ENCODE measurements at places on chromosomes 16 and 17.

DNA sequence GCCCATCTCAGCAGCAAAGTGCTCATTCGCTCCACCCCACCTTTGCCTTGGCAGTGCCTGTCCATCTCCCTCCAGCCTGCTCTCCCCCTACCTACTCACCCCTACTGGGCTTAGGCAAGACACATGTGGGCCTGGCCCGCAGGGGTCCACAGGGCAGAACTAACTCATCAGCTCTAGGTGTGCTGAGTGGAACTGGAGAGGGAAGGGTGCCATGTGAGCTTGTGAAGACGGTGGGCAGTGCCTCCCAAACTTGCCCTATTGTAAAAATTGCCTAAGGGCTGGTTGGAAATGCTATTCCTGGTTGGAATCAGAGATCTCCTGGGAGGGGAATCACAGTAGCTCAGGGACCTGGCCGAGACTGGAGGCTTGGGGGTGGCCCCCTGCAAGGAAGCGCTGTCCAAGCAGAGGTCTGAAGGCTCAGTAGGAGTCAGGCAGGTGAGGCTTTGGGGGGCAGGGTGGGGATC, 29.1 kb upstream of the TNS4 start:
- DNase-seq = no peak

GRCh38 chr16:79172976-79173500, 427.5 kb downstream of the MAF start:
- no peak for DNase-seq

DNA sequence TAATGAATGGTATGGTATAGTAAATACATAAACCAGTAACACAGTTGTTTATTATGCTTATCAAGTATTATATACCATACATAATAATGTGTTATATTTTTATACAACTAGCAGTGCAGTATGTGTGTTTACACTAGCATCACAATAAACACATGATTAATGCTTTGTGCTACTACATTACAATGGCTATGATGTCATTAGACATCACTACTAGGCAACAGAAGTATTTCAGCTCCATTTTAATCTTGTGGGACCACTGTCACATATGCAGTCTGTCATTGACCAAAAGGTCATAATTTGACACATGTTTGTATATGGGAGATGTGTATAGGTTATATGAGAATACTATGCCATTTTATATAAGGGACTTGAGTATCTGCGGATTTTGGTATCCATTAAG, 32.7 kb downstream of the TRIM37 start:
- no peak for DNase-seq

GRCh38 chr16:18803569-18804462, 2.5 kb upstream of the ARL6IP1 start:
- no peak for DNase-seq

GRCh38 chr17:64150237-64151015, 20.5 kb upstream of the ERN1 start:
- DNase-seq = no peak

DNA sequence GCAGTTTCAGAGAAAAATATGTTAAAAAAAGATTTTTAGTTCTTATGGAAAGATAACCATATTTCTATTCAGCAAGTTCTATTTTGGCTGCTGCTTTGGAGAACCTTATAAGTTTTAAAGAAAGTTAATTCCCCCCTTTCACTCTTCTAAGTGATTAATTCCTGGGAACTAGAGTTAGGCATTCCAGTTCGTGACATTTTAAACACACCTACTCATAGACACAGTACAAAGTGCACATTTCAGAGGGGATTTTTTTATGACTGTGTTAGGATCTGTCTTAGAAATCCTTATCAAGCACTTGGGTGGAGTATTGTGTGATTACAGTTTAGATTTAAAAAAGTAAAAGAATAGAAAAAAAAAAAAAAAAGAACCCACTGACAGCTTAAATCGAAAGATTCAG, 3.5 kb upstream of the CDH11 start:
- no peak for DNase-seq

DNA sequence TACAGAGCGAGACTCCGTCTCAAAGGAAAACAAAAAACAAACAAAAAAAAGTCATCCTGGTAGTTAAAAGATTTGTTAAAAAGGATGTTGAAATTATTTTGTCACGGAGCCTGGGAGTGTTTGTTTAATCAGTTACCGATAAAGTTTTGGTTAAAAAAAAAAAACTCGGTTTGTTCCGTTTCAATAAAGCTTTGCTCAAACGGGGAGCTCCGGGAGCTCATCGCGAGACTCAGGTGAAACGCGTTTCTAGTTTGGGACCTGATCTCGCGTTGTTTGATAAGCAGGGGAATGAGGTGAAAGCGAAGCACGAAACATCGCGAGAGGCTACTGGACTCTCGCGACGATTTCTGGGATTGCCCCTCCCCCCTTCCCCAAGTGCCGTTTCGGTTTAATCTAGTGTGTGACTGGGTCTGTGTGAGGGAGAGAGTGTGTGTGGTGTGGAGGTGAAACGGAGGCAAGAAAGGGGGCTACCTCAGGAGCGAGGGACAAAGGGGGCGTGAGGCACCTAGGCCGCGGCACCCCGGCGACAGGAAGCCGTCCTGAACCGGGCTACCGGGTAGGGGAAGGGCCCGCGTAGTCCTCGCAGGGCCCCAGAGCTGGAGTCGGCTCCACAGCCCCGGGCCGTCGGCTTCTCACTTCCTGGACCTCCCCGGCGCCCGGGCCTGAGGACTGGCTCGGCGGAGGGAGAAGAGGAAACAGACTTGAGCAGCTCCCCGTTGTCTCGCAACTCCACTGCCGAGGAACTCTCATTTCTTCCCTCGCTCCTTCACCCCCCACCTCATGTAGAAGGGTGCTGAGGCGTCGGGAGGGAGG, at the start of gene CDK12:
Gene CDK12, plus strand, starts transcription at position 374 of the 813 bp plus-strand sequence. CDS start 586 bp downstream, outside the sequence.
- peak; percentile 92 for DNase-seq

- DNase-seq = no peak
Observed at GRCh38 chr17:37830151-37830993, 85.5 kb upstream of the HNF1B start.

DNA sequence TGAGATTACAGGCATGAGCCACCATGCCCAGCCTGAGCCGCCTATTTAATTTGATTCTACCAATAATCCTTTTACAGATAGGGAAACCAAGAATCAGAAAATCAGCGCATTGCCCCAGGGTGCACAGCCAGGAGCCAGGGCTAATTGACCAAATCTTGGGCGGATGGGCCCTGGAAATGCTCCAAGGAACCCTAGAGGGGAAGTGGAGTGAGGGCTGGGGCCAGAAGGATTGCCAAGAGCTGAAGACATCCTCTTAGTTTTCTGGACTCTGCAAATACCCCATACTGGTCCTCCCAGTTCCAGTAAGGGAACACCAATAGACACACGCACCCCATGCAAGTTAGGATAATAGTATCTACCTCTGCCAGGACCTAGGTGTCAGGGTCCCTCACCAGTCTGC, 3.8 kb downstream of the FHOD1 start:
- DNase-seq = no peak

- DNase-seq = no peak
Observed at GRCh38 chr16:73056448-73056847, 8.5 kb upstream of the ZFHX3 start.

- no peak for DNase-seq
Observed at GRCh38 chr17:37037590-37038155, 88.9 kb downstream of the AATF start.

DNA sequence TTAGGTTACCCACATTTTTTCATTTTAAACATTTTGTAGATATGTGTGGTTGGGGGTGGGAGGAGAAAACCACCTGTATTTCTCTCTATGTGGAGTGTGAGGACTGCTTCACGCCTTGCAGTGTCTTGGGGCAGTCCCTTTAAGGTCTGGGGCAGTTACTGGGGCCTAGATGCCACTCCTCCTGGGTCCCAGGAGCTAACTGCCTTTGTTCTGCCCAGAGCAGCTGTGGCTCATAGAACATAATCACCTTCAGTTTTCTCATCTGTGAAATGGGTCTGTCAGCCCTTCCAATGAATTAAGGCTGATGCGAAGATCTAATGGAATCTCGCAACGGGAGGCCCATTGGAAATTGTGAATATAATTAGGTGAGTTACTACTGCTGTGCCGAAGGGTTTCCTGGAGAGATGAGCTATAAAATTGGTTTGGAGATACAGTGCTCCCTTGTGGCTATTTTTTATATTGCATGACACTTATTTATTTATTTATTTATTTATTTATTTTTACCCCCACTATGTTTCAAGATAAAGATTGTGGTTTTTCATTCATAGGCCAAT, 22.9 kb downstream of the DHRS7C start:
- DNase-seq = no peak

DNA sequence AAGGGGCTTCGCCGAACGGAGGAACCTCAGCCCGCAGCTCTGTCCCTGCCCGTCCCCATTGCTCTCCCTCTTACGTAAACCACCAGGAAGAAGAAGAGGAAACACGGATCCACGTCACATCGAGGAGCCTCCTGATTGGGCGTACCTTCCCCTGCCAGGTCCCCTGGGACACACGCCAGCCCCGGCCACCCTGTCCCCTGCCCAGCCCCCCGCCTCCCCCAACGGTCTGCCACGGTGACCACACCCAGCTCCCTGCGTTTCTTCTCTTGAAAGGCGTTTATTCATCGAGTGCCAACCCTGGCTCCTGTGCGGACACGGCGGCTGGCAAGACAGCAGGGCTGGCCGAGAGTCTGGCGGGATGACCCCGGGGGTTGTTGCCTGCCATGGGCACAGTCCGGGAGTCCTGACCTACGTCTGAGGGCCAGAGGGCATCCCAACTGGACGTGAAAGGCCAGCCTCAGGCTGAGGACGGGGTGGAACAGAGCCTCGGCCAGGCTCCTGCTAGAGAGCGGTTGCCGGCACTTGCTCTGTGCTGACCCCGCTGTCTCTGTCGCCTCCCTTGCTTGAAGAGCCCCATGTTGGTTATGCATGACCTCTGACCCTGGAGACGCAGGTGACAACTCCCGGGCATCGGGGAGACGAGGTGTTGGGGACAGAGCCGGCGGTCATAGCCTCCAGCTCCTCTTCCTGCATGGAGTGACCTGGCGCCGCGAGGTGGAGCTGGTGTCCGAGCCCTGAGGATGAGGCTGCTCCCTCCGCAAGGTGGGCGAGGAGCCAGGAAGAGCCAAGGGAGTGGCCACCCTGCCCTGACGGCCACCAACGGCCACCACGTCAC, 40.5 kb upstream of the ACSF3 start:
- no peak for DNase-seq

DNA sequence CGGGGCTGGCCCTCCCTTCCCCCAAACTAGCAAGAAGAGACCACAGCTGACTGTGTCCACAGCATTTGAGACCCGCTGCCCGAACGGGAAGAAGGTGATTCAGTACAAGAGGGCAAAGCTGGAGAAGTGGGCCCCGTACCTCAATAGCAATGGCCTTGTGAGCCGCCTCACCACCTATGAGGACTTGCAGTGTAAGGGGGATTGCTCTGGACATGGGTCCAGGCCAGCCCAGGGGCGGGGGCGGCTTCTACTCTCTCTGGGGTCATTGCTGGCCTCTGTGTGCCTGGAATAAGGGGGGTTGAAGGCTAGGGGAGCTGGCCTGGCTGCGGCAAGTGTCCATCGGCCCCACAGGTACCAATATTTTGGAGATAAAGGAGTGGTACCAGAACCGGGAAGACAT, 12.9 kb upstream of the KATNB1 start:
- no peak for DNase-seq

DNA sequence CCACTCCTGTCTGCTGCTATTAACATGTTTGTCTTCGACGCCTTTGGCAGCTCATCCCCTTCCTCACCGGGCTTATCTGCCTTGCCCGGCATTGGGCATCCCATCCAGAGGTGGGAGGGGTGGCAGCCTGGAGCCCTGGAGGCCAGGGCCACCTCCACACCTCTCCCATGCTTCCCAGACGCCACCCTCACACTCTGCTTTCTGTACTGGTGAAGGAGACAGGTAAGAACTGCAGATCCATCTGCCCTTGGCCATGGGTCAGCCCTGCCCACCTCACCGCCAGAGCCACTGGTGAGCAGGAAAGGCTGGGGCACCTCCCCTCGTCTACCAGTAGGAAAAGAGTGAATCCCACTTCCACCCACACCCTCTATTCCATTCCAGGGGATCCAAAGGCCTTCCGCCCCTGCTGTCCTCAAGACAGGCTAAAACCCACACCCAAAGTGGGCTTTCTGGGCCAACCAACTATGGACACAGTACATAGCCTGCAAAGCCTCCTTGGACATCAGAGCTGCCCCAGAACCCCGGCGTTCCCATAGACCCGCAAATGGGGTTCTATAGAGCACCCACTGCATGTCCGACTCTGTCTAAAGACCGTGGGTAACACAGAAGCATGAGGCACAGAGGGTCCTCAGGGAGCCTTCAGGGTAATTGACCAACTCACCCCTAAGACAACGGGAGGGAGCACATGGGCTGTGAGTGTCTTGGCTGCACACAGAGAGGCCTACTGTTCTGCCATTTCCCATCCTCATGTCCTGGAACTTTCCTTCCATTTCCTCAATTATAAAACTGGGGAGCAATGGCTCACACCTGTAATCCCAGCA, 23.4 kb upstream of the RBFOX3 start:
- no peak for DNase-seq

DNA sequence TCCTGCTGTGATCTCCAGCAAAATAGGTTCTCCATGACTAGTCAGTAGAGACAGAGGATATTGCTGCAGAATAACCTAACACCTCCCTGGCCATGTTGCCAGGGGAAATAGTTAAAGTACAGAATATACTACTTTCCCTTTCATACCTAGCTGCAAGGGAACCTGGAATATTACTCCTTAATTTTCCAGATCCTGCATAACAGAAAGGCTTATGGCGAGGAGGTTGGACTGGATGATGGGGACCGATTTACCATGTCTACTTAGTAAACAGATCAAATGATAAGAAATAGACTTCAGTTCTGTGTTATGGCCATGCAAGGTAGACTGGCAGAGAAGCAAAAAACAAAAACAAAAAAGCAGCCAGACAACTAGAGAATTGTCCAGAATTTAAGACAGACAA, 117.4 kb downstream of the MSI2 start:
- no peak for DNase-seq

GRCh38 chr16:72172105-72173034, at the start of gene PMFBP1:
Gene PMFBP1, minus strand, starts transcription at chr16:72172155. Its CDS starts 947 bp downstream, at chr16:72171208.
- no peak for DNase-seq

GRCh38 chr16:82891918-82892317, 265.1 kb downstream of the CDH13 start:
- no peak for DNase-seq

GRCh38 chr17:9217151-9218056, 196.1 kb downstream of the NTN1 start:
- no peak for DNase-seq

DNA sequence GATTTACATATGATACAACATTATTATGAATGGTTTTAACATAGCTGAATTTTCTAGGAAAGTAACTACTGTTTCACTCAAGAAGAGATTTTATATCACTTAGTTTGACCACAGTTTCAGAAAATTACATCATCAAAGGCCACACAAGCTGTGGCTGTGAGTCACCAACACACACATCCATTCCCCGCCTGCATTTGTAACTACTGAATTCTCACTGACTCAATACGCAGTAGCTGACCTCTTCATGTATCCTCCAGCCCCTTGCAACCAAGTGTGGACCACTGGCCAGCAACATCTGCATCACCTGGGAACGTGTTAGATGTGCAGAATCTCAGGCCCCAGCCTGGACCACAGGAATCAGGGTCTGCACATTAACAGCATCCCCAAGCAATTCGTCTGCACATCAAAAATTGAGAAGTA, 197.6 kb downstream of the XYLT1 start:
- DNase-seq = peak; percentile 35

- no peak for DNase-seq
Observed at GRCh38 chr16:10617662-10618420, 37.4 kb upstream of the EMP2 start.

- peak; percentile 80 for DNase-seq
Observed at GRCh38 chr16:15434425-15435215, at the start of gene BMERB1. Gene BMERB1, plus strand, starts transcription at chr16:15434588. Its CDS starts 66 bp downstream, at chr16:15434654.

Measured in stimulated activated CD4-positive, alpha-beta T cell treated with anti-CD3 and anti-CD28 coated beads, Interleukin-2, amount 100 ng/mL, for 24 hours (primary cell).